Panc1 (cell line): ENCODE measurements at places on chromosomes 3 and 15. TPM values are rescaled to one million over a fixed set of nuclear protein-coding genes. Genes with fewer than 3 reads are reported as not detected.

Gene HIGD2B
- 0.21 TPM for total RNA-seq

Gene CPLX3
- not detected for total RNA-seq

Gene SETD5
- total RNA-seq, result 69.4 TPM

Gene RNF111
- total RNA-seq, result 37.2 TPM

Gene FBXO40
- total RNA-seq, result not detected

Gene COX17
- 81.6 TPM for total RNA-seq

Gene CYP1A1
- total RNA-seq, result 0.15 TPM

Gene SLC12A1
- not detected for total RNA-seq

Gene HRH1
- total RNA-seq, result 4.6 TPM

Gene BSN
- 0.87 TPM for total RNA-seq
